ENCODE measurements at places on chromosomes 4 and X.

GRCh38 chr4:54097152-54097551 lies 2.8 kb upstream of the GSX2 start:
- no peak for DNase-seq
- no peaks in the 10 kb centered on the region for H3K36me3 ChIP-seq
- peaks cover 5% of the 10 kb centered on the region for H3K4me1 ChIP-seq
- H3K27me3 ChIP-seq, result peaks cover 3% of the 10 kb centered on the region
- no peak overlapping the region for H3K27ac ChIP-seq
- H3K4me3 ChIP-seq, result no peak overlapping the region

DNA sequence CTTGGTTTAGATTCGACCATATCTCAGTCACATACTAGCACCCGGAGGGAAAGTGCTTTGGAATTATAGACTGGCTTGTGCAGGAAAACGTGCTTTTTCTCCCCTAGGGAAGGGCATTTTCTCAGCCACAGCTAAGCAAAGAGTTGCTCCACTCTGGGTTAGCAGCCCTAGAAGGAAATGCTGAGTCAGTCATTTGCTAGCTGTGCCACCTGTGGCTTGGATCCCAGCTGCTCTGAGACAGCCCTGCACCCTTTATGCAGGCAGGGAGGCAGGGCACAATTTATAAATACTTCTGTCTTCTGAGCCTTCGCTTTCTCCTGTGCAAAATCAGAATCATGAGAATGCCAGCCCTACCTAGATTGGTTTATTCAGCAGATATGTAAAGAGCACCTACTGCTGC lies 1.3 kb upstream of the USP51 start:
- no peak overlapping the region for H3K27ac ChIP-seq
- H3K27me3 ChIP-seq, result no peaks in the 10 kb centered on the region
- peaks cover 28% of the 10 kb centered on the region for H3K4me1 ChIP-seq
- DNase-seq, result peak; percentile 15
- no peak overlapping the region for H3K4me3 ChIP-seq

- no peak overlapping the region for H3K27ac ChIP-seq
- no peaks in the 10 kb centered on the region for H3K4me1 ChIP-seq
- no peak for DNase-seq
- no peaks in the 10 kb centered on the region for H3K27me3 ChIP-seq
Measured at GRCh38 chr4:17142232-17142711, 243.8 kb upstream of the LDB2 start.

DNA sequence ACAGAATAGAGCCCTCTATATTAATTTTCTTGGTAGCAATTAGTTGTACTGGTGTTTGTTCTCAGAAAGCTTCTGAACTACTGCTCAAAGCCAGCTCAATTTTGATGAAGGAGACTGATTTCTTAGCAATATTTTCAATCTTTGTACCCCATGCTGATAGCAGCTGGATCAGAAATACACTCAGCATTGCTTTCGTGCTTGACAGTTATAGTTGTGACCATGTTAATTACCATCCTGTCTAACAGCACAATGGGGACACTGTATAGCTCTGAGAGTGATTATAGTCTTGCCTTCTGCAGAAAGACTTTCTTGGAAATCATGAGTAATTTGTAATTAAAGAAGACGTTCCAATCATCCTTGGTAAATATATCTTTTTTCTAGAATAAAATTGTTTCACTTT lies 79.7 kb upstream of the GNPDA2 start:
- no peaks in the 10 kb centered on the region for H3K27me3 ChIP-seq
- H3K36me3 ChIP-seq, result no peaks in the 10 kb centered on the region
- no peak overlapping the region for H3K27ac ChIP-seq
- no peak for DNase-seq
- H3K4me1 ChIP-seq, result no peaks in the 10 kb centered on the region

- H3K36me3 ChIP-seq, result no peaks in the 10 kb centered on the region
- no peak for DNase-seq
- no peaks in the 10 kb centered on the region for H3K4me1 ChIP-seq
- H3K27me3 ChIP-seq, result no peaks in the 10 kb centered on the region
Measured at GRCh38 chr4:17702641-17703040, 78.8 kb downstream of the FAM184B start.

GRCh38 chr4:42482516-42483327 lies 85.4 kb downstream of the SHISA3 start:
- H3K36me3 ChIP-seq, result no peaks in the 10 kb centered on the region
- DNase-seq, result no peak
- no peak overlapping the region for H3K27ac ChIP-seq
- no peaks in the 10 kb centered on the region for H3K27me3 ChIP-seq
- no peak overlapping the region for H3K4me3 ChIP-seq

DNA sequence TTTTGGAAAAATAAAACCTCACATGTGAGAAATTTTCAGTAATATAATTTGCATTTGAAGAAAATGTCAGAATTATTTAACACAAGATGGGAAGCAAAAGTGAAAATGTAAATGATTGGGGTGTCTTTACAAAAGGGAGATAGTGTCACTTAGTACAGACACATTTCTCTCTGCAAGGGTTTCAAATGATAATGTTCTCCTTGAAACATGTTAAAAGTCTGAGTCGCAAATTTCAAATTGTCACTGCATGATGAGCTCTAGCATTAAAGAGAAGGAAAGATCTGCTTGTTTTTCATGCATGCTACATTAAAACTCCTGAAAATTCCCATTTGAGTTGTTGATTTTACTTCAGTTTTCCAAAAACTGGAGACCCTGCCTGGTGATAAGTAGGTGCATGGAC lies 122.0 kb upstream of the LDB2 start:
- no peak overlapping the region for H3K4me3 ChIP-seq
- no peaks in the 10 kb centered on the region for H3K4me1 ChIP-seq
- H3K27ac ChIP-seq, result no peak overlapping the region
- no peaks in the 10 kb centered on the region for H3K27me3 ChIP-seq
- DNase-seq, result no peak

DNA sequence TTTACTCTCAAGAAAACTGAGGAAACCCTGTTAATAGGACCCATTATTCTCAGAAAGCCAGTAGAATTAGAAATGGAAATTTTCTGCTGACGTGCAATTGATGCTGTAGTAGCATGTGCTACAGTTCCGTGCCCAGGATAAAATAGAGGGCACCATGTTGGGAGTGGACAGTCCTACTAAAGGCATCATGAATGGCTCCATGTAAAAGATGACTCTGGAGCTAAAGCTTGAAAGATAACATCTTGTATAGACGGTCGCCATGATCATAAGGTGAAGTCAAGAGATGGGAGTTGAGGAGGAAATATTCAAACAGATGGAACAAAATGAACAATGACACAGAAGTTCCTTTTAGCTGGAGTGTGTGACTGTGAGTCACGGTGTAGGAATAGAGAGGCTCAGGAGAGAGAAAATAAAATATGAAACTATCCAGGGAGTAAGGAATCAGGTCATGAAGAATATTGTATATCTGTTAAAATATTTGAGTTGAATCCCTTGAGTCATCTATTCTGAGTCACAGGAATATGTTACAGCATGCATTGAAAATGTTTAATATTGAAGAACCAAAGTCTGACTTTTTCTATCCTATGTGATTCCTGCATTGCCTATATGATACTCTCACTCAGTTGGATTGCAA lies 31.8 kb downstream of the ANXA10 start:
- H3K27me3 ChIP-seq, result no peaks in the 10 kb centered on the region
- H3K4me3 ChIP-seq, result no peak overlapping the region
- no peaks in the 10 kb centered on the region for H3K36me3 ChIP-seq
- no peaks in the 10 kb centered on the region for H3K4me1 ChIP-seq

- H3K27me3 ChIP-seq, result no peaks in the 10 kb centered on the region
- H3K36me3 ChIP-seq, result no peaks in the 10 kb centered on the region
- no peak overlapping the region for H3K27ac ChIP-seq
- DNase-seq, result no peak
Measured at GRCh38 chr4:188839704-188840103, 700.5 kb downstream of the TRIML1 start.

- no peak overlapping the region for H3K27ac ChIP-seq
- no peaks in the 10 kb centered on the region for H3K27me3 ChIP-seq
- H3K4me1 ChIP-seq, result no peaks in the 10 kb centered on the region
- H3K36me3 ChIP-seq, result peaks cover 59% of the 10 kb centered on the region
- DNase-seq, result no peak
Measured at GRCh38 chr4:4455210-4455865, 68.4 kb downstream of the NSG1 start.

GRCh38 chr4:20925176-20925575 lies 224.9 kb downstream of the PACRGL start:
- H3K27me3 ChIP-seq, result no peaks in the 10 kb centered on the region
- no peaks in the 10 kb centered on the region for H3K36me3 ChIP-seq
- no peak overlapping the region for H3K27ac ChIP-seq
- H3K4me3 ChIP-seq, result no peak overlapping the region
- H3K4me1 ChIP-seq, result no peaks in the 10 kb centered on the region
- no peak for DNase-seq

- no peak overlapping the region for H3K4me3 ChIP-seq
- peak overlapping the region; percentile 88 for H3K27ac ChIP-seq
- H3K4me1 ChIP-seq, result peaks cover 48% of the 10 kb centered on the region
- no peaks in the 10 kb centered on the region for H3K36me3 ChIP-seq
- H3K27me3 ChIP-seq, result no peaks in the 10 kb centered on the region
- peak; percentile 84 for DNase-seq
Measured at GRCh38 chr4:140071806-140072205, 82.2 kb downstream of the MAML3 start.

- H3K27me3 ChIP-seq, result no peaks in the 10 kb centered on the region
- no peak overlapping the region for H3K27ac ChIP-seq
- no peaks in the 10 kb centered on the region for H3K4me1 ChIP-seq
- no peaks in the 10 kb centered on the region for H3K36me3 ChIP-seq
Measured at GRCh38 chr4:174940002-174940401, 21.8 kb downstream of the ADAM29 start.

DNA sequence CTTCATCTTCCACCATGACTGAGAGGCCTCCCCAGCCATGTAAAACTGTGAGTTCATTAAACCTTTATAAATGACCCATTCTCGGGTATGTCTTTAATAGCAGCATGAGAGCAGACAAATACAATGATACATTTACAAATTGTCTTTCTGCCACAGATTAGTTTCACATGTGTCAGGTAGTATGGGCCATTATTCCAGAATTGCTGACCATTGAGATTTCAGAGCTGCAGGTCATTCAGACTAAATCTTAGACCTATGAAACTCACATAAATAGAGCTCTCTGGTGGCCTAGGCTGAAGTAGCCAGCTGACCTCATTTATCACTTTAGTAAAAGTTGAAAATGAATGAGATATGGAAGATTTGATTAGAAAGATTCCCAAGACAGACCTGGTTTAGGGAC lies 105.8 kb downstream of the FIP1L1 start:
- H3K4me1 ChIP-seq, result no peaks in the 10 kb centered on the region
- no peak overlapping the region for H3K4me3 ChIP-seq
- H3K27ac ChIP-seq, result no peak overlapping the region
- H3K36me3 ChIP-seq, result no peaks in the 10 kb centered on the region
- no peak for DNase-seq

DNA sequence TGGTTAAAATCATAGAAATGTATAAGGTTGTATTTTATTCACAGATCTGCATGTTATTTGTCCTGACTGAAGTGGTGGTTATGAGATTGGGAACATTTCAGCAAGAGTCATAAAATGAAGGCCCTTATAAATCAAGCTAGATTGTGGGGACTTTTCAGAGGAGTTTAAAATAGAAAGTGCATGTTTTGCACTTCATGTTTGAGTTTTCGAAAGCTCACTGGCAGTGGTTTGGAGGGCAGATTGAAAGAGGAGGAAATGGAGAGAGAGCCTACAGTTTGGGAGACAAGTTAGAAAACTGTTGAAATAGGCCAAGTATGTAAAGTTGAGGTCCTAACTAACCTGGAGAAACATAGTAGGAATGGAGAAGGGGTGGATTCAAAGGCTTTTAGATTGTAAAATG lies 124.9 kb downstream of the KDM6A start:
- DNase-seq, result no peak
- H3K27me3 ChIP-seq, result no peaks in the 10 kb centered on the region
- no peak overlapping the region for H3K27ac ChIP-seq

- no peaks in the 10 kb centered on the region for H3K4me1 ChIP-seq
- DNase-seq, result no peak
- H3K27me3 ChIP-seq, result no peaks in the 10 kb centered on the region
- H3K27ac ChIP-seq, result no peak overlapping the region
Measured at GRCh38 chrX:63434665-63435064, 83.5 kb upstream of the SPIN4 start.

- peak; percentile 72 for DNase-seq
- no peaks in the 10 kb centered on the region for H3K36me3 ChIP-seq
- H3K27me3 ChIP-seq, result no peaks in the 10 kb centered on the region
- peaks cover 76% of the 10 kb centered on the region for H3K4me1 ChIP-seq
- peak overlapping the region; percentile 98 for H3K27ac ChIP-seq
Measured at GRCh38 chrX:13091111-13091765, 46.8 kb upstream of the FAM9C start.

DNA sequence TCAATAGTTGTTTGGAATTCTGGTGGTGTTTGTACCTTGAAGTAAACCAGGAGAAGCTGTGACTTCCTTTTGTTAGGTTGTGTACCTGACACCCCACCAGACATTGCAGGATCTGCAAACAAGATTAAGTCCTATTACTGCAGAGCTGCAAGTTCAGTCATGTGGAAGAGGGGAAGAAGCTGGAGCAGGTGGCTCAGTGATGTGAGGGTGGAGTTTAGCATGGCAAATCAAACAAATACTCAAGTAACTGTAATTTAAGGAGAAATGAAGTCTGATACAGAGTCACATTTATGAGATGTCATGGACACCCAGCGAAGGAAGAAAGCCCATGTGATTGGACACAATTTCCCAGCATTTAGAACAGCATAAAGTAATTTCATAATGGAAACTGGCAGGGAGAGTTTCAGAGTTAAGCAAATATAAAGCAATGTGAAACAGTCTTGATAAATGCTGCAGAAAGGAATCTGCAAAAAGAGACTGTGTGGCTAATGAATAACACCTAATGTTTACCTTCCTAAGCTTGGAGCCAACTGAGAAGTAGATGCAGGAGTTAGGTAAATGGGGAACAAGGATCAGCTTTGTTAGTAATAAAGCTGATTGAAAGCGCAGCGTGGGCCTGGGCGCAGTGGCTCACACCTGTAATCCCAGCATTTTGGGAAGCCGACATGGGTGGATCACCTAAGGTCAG lies 249.1 kb downstream of the GBA3 start:
- H3K4me3 ChIP-seq, result no peak overlapping the region
- H3K36me3 ChIP-seq, result no peaks in the 10 kb centered on the region
- DNase-seq, result no peak
- H3K27ac ChIP-seq, result no peak overlapping the region

GRCh38 chr4:3826247-3827172 lies 60.3 kb downstream of the ADRA2C start:
- H3K36me3 ChIP-seq, result no peaks in the 10 kb centered on the region
- no peak for DNase-seq
- H3K4me3 ChIP-seq, result no peak overlapping the region
- H3K27ac ChIP-seq, result no peak overlapping the region
- H3K4me1 ChIP-seq, result no peaks in the 10 kb centered on the region

GRCh38 chr4:159434114-159434870 lies 331.4 kb downstream of the RAPGEF2 start:
- no peaks in the 10 kb centered on the region for H3K36me3 ChIP-seq
- H3K4me1 ChIP-seq, result no peaks in the 10 kb centered on the region
- no peaks in the 10 kb centered on the region for H3K27me3 ChIP-seq
- H3K27ac ChIP-seq, result no peak overlapping the region
- no peak overlapping the region for H3K4me3 ChIP-seq

- H3K4me3 ChIP-seq, result no peak overlapping the region
- no peak overlapping the region for H3K27ac ChIP-seq
Measured at GRCh38 chrX:97366237-97366636, 482.5 kb downstream of the RPA4 start.
